Neural cell (in vitro differentiated cells): ENCODE measurements at places on chromosomes 2 and 18. TPM values are rescaled to one million over a fixed set of nuclear protein-coding genes. Genes with fewer than 3 reads are reported as not detected.

Gene ACVR2A
- polyA plus RNA-seq = 139 TPM in 2 replicates

Gene PRPF40A
- 81.9 and 105 TPM in 2 replicates for polyA plus RNA-seq

Gene THSD7B
- polyA plus RNA-seq = 0.46 and 1.6 TPM in 2 replicates

Gene NDUFV2
- 244 and 285 TPM in 2 replicates for polyA plus RNA-seq

Gene UBR3
- polyA plus RNA-seq = 62.3 and 75.2 TPM in 2 replicates

Gene ERFE
- polyA plus RNA-seq = 0.32 TPM in 1 of 2 replicates, not detected in the other

Gene ADRA2B
- polyA plus RNA-seq = not detected in 2 replicates

Gene ATOH8
- 0.92 and 1.6 TPM in 2 replicates for polyA plus RNA-seq

Gene VSNL1
- polyA plus RNA-seq = 64.1 and 69.7 TPM in 2 replicates

Gene FEV
- polyA plus RNA-seq = not detected in 2 replicates

Gene DLX2
- polyA plus RNA-seq = 7.7 and 9.3 TPM in 2 replicates

Gene PLCD4
- 4.9 and 9.3 TPM in 2 replicates for polyA plus RNA-seq

Gene GAL3ST2
- polyA plus RNA-seq = not detected in 2 replicates

Gene FSIP2
- polyA plus RNA-seq = 11.0 and 12.2 TPM in 2 replicates

Gene CNOT11
- polyA plus RNA-seq = 34.9 and 35.2 TPM in 2 replicates
